T-cell (primary cell): ENCODE measurements at places on chromosomes 6 and 20. TPM values are rescaled to one million over a fixed set of nuclear protein-coding genes. Genes with fewer than 3 reads are reported as not detected.

GRCh38 chr20:53489528-53489927, 104.1 kb downstream of the ZNF217 start:
- DNase-seq: no peak

GRCh38 chr6:143196525-143197225, 136.0 kb downstream of the AIG1 start:
- no peak for DNase-seq

DNA sequence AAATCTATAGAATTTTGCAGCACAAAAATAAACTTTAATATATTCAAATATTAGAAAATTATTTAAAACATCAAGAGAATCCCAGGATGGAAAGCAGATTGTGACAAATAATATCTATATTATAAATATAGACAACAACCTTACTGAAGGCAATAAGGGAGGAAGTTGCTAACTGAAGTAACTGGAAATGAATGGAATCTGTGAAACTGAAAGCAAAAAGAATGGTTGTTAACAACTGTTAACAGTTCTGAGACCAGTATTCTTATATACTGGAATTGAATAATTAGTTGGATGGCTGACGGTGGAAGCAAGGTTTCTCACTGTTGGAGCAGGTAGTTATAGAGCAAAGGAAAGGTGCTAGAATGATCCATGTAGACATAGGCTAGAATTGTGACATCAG, 220.4 kb downstream of the PLCB1 start:
- no peak for DNase-seq

- DNase-seq: no peak
Measured at GRCh38 chr6:19812512-19813119, 24.6 kb upstream of the ID4 start.

- no peak for DNase-seq
Measured at GRCh38 chr6:117409420-117409819, 16.3 kb downstream of the ROS1 start.

DNA sequence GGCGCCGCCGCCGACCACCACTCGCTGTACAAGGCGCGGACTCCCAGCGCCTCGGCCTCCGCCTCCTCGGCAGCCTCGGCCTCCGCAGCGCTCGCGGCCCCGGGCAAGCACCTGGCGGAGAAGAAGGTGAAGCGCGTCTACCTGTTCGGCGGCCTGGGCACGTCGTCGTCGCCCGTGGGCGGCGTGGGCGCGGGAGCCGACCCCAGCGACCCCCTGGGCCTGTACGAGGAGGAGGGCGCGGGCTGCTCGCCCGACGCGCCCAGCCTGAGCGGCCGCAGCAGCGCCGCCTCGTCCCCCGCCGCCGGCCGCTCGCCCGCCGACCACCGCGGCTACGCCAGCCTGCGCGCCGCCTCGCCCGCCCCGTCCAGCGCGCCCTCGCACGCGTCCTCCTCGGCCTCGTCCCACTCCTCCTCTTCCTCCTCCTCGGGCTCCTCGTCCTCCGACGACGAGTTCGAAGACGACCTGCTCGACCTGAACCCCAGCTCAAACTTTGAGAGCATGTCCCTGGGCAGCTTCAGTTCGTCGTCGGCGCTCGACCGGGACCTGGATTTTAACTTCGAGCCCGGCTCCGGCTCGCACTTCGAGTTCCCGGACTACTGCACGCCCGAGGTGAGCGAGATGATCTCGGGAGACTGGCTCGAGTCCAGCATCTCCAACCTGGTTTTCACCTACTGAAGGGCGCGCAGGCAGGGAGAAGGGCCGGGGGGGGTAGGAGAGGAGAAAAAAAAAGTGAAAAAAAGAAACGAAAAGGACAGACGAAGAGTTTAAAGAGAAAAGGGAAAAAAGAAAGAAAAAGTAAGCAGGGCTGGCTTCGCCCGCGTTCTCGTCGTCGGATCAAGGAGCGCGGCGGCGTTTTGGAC, 2.0 kb downstream of the SOX4 start:
- DNase-seq: peak; percentile 10

- DNase-seq: no peak
Measured at GRCh38 chr6:16274483-16274882, 36.1 kb downstream of the GMPR start.

DNA sequence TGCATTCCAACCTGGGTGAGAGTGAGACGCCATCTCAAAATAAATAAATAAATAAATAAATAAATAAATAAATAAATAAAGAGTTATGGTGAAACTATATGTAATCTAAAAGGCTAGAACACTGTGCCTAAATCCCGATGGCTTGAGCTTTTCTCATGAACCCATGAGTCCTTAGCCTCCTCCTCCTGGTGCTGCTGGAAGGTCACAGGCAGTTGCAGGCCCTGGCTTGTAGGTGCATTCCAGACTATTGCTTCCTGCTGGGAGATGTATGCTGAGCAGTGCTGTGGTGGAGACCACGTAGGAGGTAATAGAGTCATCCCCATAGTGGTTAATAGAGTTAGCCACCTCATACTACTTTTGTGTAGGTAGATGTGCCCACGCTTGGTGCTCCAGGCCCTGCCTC, 12.5 kb downstream of the PTK7 start:
- DNase-seq: no peak

GRCh38 chr6:41469156-41470028, 76.8 kb upstream of the FOXP4 start:
- no peak for DNase-seq

DNA sequence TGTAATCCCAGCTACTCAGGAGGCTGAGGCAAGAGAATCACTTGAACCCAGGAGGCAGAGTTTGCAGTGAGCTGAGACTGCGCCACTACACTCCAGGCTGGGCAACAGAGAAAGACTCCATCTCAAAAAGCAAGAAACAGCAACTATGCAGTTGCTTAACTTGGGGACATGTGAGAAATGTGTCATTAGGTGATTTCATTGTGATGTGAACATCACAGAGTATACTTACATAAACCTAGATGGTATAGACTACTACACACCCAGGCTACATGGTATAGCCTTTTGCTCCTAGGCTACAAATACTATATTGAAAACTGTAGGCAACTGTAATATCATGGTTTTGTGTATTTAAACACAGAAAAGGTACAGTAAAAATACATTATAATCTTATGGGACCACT, 3.3 kb upstream of the COQ3 start:
- no peak for DNase-seq

The PRDM13 gene
- not detected for total RNA-seq

The RFX6 gene
- total RNA-seq: not detected

The TOMM6 gene
- total RNA-seq: 125 TPM

The GDAP1L1 gene
- not detected for total RNA-seq

The MAS1 gene
- not detected for total RNA-seq

The ADGRG6 gene
- total RNA-seq: 0.51 TPM
